Naive thymus-derived CD8-positive, alpha-beta T cell (primary cell): ENCODE measurements at places on chromosomes 3 and 15.

DNA sequence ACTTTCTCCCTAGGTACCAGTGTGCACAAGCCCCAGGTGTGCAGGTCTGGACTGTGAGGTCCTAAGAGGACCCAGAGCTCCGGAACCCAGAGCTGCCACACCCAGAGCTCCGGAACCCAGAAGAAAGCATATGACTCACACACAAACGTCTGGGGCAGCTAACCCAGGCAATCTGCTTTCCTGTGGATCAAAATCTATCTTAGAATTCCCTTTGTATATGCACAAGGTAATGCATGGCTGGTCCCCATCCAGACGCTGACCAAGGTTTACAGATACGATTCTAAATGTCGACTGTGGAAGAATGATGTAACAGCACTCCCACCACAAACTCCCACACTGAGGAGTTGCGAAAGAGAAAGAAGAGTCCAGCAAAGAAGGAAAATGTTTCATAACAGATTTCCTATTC, 15.7 kb downstream of the KCNMB2 start:
- DNase-seq, result no peak

DNA sequence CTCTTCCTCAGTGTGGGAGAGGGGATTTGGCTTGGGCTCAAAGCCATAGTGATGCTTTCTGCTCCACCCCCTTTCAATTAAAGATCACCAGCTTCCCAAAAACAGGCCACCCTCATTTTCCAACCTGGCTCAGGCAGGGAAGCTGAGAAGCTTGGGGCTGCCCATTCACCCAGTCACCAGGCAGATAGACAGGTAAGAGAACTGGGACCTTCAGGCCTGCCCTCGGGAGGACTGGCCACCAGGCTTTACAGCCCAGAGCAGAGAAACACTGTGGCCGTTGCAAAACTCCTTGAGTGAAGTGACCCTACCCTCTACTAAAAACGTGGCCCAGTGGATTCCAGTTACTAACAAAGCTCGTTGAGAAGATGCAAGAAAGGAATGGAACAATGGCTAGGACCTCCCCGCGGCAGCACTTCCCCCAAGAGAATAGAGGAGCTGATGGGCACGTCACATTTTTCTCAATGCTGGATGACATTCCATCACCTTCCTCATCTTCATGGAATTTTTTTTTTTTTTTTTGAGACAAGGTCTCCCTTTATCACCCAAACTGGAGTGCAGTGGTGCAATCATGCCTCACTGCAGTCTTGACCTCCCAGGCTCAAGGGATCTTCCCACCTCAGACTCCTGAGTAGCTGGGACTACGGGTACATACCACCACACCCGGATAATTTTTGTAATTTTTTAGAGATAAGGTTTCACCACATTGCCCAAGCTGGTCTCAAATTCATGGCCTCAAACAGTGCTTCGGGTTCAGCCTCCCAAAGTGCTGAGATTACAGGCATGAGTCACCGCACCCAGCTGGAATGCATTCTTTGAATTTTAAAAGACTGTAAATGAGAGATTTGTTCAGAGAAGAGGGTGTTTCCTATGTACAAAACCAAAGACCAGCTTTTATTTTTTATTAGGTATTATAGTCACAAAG, 37.9 kb downstream of the LIPC start:
- DNase-seq, result no peak

DNA sequence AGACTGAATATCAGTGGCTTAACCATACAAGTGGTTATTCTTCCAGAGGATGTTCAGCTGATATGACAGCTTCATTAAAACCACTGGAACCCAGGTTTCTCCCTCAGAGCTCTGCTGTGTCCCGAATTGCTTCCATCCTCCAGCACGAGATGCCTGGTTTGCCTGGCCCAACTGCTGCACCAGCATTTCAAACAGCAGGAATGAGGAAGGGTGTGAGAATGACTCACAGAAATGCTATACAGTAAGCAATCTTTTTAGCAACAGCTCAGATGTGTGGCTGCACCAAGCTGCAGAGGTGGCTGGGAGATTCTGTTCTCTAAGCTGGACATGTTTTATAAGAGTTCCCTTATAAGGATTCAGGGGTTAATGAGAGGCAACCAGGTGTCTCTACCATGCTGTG, 271.0 kb downstream of the GABRG3 start:
- DNase-seq, result no peak

GRCh38 chr3:31541089-31541488, 8.4 kb downstream of the STT3B start:
- DNase-seq, result no peak

GRCh38 chr15:95371664-95372063, 958.8 kb upstream of the NR2F2 start:
- no peak for DNase-seq

DNA sequence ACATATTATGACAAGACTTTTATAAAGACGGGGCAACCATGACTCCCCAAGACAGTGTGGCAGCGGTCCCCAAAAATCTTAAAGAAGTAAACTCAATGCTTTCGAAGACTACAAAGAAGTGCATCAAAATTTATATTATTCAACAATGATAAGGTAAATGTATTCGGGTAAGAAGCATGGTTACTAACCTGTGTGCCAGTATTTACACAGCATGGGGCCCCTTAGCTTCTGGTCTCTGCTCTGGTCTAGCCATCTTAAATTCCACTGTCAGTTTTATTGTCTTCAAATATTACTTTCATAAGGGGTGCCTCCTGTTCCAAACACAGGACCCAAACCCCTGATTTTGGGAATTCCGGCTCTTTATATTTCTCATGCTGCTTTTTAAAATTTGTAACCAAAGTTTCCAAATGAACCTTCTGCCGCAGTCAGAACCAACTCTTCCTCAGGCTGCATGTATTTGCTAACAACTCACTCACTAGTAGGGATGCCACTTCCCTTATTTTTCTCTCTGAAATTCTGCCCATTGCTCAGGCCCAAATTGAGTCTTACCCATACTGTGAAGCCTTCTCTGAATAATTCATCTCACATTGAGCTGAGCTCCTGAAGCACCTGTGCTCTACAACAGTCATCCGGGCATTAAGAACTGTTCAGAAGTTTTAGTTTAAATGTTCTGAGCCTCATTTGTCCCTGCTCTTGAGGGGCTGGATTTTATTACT, 1.2 kb downstream of the TTC23 start:
- DNase-seq, result no peak
